IPS-NIHi11 (cell line): ENCODE measurements at places on chromosomes 3 and 15.

GRCh38 chr3:182284793-182285192, 508.5 kb upstream of the ATP11B start:
- peak; percentile 14 for DNase-seq

GRCh38 chr3:185760088-185760487, 64.8 kb downstream of the IGF2BP2 start:
- DNase-seq = no peak

DNA sequence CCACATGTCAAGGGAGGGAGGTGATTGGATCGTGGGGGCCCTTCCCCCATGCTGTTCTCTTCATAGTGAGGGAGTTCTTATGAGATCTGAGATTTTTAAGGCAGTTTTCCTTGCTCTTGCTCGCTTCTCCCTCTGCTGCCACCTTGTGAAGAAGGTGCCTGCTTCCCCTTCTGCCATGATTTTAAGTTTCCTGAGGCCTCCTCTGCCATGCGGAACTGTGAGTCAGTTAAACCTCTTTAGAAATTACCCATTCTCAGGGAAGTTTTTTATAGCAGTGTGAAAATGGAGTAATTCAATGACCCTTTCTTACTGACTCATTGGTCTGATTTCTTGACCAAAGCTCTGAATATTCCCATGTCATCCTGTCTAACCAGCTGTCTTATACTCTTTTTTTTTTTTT, 484.4 kb upstream of the TPRG1 start:
- DNase-seq = no peak

DNA sequence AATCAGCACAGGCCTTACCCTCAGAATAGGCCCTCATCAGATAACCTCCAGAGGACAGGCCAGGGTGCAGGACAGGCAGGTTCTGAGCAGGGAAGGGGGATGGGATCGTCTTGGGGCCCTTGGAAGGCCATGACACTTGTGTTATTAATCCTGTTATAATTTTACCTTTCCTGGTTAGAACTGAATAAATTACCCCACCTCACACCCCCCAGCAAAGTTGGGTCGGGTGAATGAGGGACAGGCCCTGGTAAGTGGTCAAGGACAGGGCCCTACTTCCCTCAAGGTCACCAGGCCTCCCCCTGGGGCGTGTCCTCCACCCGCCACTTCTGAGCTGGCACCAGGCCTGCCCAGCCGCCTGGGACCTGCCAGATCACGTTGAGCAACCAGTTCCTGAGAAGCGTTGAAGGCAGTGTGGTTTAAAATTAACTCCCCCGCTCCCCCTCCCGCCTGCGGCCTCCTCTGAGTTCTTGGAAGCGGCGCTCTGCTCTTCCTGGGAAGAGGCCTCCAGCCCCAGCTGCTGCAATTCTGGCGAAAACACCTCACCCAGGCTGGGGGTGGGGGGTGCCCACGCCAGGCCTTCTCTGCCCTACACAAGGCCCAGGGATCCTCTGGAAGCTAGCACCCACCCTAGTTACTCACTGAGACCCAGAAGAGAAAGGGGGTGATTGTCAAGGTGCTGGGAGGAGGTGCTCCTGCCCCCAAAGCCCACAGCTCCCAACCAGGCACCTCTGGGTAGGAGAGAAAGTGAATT, 10.6 kb downstream of the CISH start:
- peak; percentile 66 for DNase-seq

DNA sequence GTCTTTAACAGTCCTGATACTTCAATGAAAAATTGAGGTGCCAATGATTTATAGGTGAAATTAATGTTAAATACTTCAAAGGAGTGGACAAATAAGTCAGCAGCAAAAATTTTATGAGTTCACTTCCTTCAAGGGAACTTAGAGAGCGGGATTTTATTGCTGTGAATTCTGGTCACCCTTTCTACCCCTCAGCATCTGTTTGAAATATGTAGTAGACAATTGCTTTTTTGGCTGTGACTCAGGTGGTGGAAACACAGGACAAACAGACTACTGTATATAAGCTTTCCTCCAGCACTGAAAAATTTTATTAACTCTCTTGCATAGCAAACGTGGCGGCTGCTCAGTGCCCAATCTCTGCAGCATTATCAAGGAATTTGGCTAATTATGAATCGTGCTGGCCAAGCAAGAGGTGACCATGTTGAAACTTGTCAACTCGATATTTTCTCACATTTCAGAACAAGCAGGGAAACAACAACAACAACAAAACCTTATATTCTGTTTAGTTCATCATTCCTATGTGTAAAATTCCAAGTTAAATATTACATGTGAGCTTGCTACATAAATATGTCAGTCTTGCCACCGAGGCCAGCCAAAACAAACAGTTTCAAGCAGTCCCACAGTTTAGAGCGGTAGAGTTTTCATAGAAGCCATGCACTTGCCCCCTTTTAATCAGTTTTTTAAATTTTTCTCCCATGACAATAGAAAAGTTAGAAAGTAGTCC, 420.2 kb downstream of the FOXP1 start:
- no peak for DNase-seq

DNA sequence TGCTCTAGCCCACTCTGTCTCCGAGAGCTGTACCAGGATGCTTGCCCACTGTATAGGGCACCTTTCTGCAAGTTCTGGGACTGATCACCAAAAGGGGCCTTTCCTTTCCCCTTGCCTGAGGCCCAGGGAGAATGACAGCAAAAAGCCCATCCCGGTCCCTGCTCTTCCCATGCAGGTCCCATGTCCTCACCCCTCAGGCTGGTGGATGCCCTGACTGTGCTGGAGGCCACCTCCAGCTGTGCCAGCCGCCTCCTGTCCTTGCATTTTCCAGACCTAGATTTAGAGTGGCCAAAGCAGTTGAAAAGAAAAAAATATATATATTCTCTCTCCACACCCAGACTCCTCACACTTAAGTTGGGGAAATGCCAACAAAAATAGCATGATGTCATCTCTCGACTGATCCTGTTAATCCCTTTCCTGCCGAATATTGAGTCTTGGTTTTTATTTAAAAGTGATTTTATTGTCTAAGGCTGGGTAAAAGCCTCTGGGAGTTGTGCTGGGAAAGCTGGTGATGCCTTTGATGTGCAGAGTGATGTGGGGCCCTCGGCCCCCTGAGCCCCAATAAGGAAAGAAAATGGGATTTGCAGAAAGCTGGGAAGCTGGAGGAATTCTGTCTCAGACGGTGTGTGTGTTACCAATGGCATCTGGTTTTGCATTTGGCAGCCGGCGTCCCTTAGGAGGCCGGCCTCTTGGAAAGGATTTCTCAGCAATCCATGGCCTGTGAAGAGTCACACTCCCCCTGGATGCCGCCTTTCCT, 29.3 kb upstream of the TPM1 start:
- DNase-seq = no peak

GRCh38 chr15:49370782-49371181, 52.3 kb upstream of the FGF7 start:
- no peak for DNase-seq

GRCh38 chr3:119243712-119244111, 3.0 kb upstream of the B4GALT4 start:
- DNase-seq = no peak

- DNase-seq = no peak
Observed at GRCh38 chr3:126533506-126533905, 9.6 kb downstream of the CHST13 start.

GRCh38 chr3:158488670-158489069, 82.3 kb upstream of the MLF1 start:
- no peak for DNase-seq

- DNase-seq = peak; percentile 42
Observed at GRCh38 chr3:72288955-72289691, 504.2 kb upstream of the PROK2 start.

- DNase-seq = no peak
Observed at GRCh38 chr3:56222866-56223265, 245.4 kb downstream of the ERC2 start.

DNA sequence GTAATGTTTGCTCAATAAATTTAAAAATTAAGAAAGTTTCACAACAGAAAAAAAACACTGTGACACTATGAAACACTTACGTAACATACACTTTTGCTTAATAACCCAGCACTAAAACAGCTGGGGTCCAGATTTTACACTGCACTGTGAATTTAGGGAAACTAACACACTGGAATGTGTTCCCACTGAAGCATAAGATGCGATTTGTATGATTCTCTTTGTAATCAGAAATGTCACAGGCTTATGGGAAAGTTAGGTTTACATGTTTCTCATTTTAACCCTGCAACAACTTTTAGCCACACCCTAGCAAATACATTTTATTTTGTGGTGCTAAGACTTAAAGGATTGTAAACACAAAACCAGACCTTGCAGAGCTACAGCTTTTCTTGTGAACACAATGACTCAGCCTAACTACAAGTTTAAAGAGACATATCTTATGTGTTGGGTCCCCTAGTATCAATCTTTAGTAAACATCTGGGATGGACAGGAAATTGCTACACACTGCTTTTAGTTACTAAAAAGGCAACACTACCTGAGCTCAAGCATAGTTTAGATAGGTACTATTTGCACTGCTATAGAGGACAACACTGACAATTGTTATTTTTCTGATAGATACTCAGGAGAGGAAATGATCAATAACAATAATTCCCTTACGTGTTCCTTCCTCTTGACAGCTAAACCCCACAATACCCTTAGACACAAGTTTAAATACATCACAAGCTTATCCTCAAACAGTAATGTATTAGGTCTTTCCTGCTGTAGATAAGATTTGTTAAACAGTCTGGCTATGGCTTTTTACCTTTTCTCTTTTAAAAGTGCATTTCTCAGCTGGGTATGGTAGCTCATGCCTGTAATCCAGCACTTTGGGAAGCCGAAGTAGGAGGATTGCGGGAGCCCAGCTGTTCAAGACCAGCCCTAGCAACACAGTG, 3.8 kb downstream of the PLD1 start:
- DNase-seq = no peak

GRCh38 chr15:31326875-31327668, 437 bp downstream of the KLF13 start:
- DNase-seq = peak; percentile 44
